Endothelial cell of umbilical vein (primary cell): ENCODE measurements at places on chromosomes 7 and 10. TPM values are rescaled to one million over a fixed set of nuclear protein-coding genes. Genes with fewer than 3 reads are reported as not detected.

Gene HABP2
- not detected in 2 replicates for total RNA-seq

Gene LSM5
- total RNA-seq: 63.3 and 68.1 TPM in 2 replicates

Gene PRLHR
- total RNA-seq: not detected in 2 replicates

Gene GNGT1
- not detected in 2 replicates for total RNA-seq

Gene PSMA2
- total RNA-seq: 110 and 118 TPM in 2 replicates

Gene VPS37D
- 2.0 and 2.4 TPM in 2 replicates for total RNA-seq

Gene MOGAT3
- total RNA-seq: not detected in 2 replicates

Gene CCT6A
- 210 and 221 TPM in 2 replicates for total RNA-seq

Gene NKX6-2
- total RNA-seq: not detected in 2 replicates

Gene TCERG1L
- not detected in 2 replicates for total RNA-seq

Gene NYAP1
- total RNA-seq: 2.0 and 2.8 TPM in 2 replicates

Gene SYT15
- 0.65 and 0.75 TPM in 2 replicates for total RNA-seq

Gene METTL27
- 1.2 and 10.8 TPM in 2 replicates for total RNA-seq

Gene CRHR2
- total RNA-seq: not detected in 2 replicates

Gene FAM25A
- total RNA-seq: not detected in 2 replicates

Gene TRIM50
- not detected in 2 replicates for total RNA-seq

Gene LIPM
- total RNA-seq: not detected in 2 replicates

Gene SLC25A13
- total RNA-seq: 34.4 and 36.1 TPM in 2 replicates

Gene OPN4
- total RNA-seq: not detected in 2 replicates
